ENCODE measurements at places on chromosomes 2 and 18.

DNA sequence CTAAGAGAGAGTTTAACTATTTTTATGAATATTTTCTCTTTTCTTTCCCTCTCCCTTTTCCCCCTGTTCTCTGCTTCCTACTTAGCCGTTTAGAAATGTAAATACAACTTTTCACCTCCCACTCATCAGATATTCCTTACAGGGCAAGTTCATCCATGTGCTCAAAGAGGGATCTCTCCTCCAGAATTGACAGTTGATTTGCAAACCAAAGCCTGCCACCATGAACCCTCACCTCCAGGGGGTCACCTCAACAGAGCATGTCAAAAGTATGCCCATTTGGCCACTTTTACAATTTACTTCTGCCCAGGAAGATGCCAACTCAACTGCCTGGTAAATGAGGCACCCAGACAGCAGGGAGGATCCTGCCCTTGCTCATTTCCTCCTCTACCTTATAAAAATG is 149.2 kb upstream of the GYPC start:
- no peaks in the 10 kb centered on the region for H3K4me1 ChIP-seq
- no peaks in the 10 kb centered on the region for H3K27me3 ChIP-seq
- no peak for DNase-seq
- no peaks in the 10 kb centered on the region for H3K36me3 ChIP-seq

GRCh38 chr2:75608684-75609333 is 37.8 kb upstream of the MRPL19 start:
- H3K27ac ChIP-seq = no peak overlapping the region
- peaks cover 4% of the 10 kb centered on the region for H3K4me1 ChIP-seq
- H3K4me3 ChIP-seq = peak overlapping the region; percentile 14
- DNase-seq = peak; percentile 37
- no peaks in the 10 kb centered on the region for H3K27me3 ChIP-seq
- H3K36me3 ChIP-seq = no peaks in the 10 kb centered on the region

DNA sequence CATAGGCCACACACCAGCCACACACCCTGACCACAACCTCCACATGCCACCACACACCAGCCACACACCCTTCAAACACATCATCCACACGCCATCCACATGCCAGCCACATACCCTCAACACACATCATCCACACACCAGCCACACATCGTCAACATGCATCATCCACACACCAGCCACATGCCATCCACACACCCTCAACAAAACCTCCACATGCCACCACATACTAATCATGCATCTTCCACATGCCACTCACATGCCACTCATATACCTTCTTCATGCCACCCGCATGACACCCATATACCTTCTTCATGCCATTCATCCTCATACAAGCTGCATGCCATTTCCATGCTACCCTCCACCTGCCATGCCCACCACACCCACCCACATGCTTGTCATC is 12.4 kb downstream of the TNS1 start:
- DNase-seq = peak; percentile 26
- H3K27ac ChIP-seq = no peak overlapping the region
- no peaks in the 10 kb centered on the region for H3K36me3 ChIP-seq
- H3K27me3 ChIP-seq = no peaks in the 10 kb centered on the region
- H3K4me1 ChIP-seq = peaks cover 52% of the 10 kb centered on the region

DNA sequence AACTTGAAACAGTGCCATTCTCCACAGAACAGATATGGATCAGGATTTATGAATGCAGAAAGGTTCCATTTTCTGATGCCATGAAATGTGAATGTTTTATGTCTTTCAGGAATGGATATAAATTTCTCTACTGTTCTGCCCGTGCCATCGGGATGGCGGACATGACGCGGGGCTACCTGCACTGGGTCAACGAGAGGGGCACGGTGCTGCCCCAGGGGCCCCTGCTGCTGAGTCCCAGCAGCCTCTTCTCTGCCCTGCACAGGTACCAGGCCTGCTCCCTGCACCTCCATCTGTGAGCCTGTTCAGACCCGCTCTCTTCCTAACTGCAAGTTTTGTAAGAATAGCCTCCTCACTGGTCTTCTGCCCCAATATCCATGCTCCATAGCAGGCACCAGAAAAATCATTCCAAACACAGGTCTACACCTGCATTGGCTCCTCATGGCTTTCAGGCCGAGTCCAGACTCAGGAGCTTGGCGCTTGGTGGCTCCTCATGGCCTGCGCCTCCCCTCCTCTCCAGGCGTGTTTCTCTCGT is 68.6 kb downstream of the LPIN1 start:
- no peak for DNase-seq
- no peaks in the 10 kb centered on the region for H3K4me1 ChIP-seq
- no peaks in the 10 kb centered on the region for H3K27me3 ChIP-seq
- no peak overlapping the region for H3K4me3 ChIP-seq
- no peak overlapping the region for H3K27ac ChIP-seq
- peaks cover 46% of the 10 kb centered on the region for H3K36me3 ChIP-seq

- H3K27me3 ChIP-seq = no peaks in the 10 kb centered on the region
- H3K4me3 ChIP-seq = no peak overlapping the region
- no peak overlapping the region for H3K27ac ChIP-seq
- DNase-seq = no peak
Measured at GRCh38 chr2:111128096-111128495, 7.4 kb downstream of the BCL2L11 start.

All from heart left ventricle (tissue), 16 donors.